ENCODE measurements at places on chromosomes 3 and 15. TPM values are rescaled to one million over a fixed set of nuclear protein-coding genes. Genes with fewer than 3 reads are reported as not detected.

Gene STARD5
- total RNA-seq, result 2.1 TPM

Gene GXYLT2
- total RNA-seq, result 0.09 TPM

Gene CCR9
- not detected for total RNA-seq

Gene CFAP20DC
- total RNA-seq, result 1.2 TPM

Gene PLA2G4E
- total RNA-seq, result not detected

Gene ADAMTS17
- 0.33 TPM for total RNA-seq

Gene MITF
- 5.7 TPM for total RNA-seq

Gene CSTA
- not detected for total RNA-seq
